Stimulated activated CD8-positive, alpha-beta memory T cell treated with anti-CD3 and anti-CD28 coated beads, Interleukin-7, amount 100 ng/mL, for 4 hours (primary cell): ENCODE measurements at places on chromosomes 3 and 15.

DNA sequence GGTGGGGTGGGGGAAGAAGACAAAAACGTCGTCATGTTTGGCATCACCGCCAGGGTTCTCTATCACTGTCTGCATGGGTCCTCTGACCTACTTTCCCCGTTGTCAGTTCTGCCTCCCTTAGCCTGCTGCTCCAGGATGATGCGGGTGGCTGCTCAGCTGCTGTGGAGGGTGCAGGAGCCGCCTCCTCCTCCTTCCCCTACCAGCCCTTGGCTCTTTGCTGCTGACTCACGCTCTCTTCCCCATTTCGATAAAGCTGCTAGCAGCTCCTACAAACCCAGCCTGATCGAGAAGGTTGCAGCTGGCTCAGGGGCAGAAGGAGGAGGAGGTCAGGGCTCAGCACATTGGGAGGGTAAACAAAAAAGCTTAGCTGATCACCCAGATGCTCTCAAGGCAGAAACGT, 49.5 kb upstream of the SEC13 start:
- DNase-seq = no peak

GRCh38 chr3:123327956-123328850, 120.7 kb downstream of the ADCY5 start:
- DNase-seq = no peak

DNA sequence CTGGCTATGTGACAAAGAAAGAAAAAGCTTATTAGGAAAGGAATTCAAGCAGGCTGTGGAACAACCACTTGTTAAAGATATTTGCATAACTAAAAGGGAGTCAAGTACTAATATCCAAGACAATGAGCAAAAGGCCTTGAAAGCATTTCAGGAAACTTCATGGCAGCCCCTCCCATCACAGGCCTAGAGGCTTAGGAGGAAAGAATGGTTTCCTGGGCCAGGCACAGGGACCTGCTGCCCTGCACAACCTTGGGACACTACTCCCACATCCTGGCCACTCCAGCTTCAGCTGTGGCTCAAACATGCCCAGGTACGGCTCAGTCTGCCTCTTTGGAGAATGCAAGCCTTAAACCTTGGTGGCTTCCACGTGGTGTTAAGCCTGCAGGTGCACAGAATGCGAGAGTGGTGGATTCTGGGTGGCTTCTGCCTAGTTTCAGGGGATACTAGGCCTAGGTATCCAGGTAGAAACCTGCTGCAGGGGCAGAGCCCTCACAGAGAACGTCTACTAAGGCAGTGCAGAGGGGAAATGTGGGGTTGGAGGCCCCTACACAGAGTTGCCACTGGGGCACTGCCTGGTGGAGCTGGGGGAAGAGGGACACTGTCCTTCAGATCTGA, 121.6 kb downstream of the OPA1 start:
- no peak for DNase-seq

DNA sequence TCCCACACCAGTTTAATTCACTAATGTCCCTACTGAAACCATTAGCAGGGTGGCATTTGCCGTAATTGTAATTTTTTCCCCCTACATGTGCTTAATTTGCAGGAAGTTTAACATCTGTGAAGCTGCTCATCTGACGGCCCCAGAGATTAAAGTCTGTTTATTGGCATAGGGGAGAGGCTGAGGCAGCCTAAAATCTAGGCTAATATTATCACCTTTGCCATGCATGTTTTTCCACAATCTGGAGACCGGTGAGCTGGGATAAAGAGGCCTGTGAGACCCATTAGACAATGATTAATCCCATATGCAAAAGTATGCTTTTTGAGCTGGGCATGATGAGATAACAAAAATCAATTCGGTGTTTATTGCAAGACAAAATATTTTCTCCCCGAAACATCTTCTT, 561.2 kb upstream of the ALCAM start:
- DNase-seq = no peak

DNA sequence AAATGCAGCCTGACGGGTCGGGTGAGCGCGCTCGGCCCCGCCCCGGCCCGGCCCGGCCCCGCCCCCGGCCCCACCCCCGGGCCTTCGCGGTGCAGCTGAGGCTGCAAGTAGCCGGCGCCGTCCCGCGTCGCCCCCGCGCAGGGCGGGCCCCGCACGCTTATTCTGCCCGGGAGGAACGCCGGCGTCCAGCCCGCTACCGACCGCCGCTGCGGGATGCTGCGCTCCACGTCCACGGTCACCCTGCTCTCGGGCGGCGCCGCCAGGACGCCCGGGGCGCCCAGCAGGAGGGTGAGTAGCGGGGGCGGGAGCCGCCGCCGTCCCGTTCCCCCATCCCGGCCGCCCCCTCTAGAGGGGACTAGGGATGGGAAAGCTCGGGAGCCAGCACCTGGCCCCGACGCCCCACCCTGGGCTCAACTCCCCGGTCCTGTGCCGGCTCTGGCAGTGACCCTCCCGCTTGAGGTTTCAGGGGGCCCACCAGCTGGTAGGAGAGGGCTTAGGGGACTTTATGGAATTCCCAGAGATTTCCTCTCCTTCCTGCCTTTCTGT, at the start of gene MYZAP:
MYZAP (plus strand) TSS at position 83 of the 546 bp plus-strand sequence; CDS start at position 214, 131 bp downstream.
- no peak for DNase-seq

DNA sequence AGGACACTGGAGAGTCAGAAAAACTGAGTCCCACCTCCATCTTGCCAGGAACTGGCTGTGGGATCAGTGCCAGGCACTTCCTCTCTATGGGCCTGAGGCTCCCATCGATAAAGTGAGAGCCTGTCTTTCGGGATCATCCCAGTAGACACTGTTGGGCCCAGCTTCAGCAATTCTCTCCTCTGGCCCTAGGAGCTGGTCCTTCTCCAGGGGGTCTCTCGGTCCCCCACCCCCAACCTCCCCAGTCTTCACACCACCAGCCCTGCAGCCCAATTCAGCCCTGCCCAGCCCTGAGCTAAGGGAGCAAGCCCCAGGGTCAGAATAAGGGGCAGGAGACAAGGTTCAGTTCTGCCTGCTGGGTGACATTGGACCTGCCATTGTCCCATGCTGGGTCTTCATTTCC, 4.5 kb upstream of the LCTL start:
- no peak for DNase-seq

- no peak for DNase-seq
These were observed 39.0 kb upstream of the SLC6A6 start for GRCh38 chr3:14363379-14363778.

DNA sequence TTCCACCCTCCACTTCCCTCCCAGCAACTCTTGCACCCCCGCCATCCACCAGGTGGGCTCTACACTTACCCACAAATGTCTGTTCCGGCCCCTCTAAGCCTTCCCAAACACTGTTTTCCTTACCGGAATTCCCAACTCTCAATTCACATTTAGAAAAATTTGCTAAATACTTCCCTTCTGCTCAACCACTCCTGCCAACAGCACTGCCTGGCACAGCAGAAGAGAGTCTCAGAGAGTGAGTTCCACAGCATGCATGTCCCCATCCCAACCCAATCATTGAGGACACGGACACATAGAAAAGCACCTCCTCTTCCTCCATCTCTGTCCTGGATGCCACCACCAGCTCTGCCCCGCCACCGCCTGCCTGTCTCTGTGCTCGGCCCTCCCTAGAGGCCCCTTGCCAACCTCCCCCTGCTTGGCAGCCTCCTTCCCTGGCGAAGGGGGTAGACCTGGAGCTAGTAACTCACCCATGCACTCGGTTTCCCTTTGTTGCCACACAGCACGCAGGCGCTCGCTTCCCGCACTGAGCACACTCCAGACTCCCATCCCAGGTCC, 66.2 kb upstream of the SLC6A1 start:
- no peak for DNase-seq
